NCI-H1105 (cell line): ENCODE measurements at places on chromosomes 7 and 10.

DNA sequence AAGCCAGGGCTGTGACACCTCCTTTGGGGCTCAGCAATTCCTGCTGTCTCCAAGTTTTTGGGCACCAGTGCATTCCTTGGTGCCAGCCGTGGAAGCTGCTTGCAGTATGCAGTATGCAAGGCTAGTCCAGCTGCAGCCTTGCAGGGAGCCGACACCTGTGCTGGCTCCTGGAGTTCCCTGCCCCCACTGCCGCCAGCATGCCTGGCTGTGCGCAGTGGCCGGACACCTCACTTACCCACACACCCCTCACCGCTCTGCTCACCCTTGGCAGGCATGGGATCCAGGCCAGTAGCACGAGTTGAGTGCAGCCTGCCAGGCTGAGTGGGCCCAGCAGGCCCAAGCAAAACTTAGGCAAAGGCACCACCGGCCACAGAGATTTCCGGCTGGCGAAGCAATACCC lies 77.4 kb downstream of the SAMD9 start:
- no peak for DNase-seq

DNA sequence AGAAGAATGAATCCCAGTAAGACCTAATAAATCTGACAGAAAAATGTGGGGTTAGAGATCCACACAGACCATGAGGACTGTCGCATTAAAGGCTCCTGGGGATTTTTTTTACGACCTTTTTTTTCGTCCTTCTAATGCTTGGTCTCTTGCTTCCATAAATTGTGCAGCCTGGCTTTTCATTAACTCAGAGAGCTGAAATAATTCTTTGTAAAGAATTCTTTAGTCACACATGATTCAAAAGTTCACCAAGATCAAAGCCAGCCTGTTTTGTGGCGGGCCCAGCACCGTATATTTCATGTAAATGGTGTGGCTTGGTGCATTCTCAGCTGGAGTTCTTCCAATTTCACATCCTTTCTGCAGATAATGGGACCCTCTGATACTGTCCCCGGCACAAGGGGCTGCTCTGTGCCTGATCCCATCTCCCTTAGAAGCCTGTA lies 206.6 kb upstream of the BMPER start:
- no peak for DNase-seq

GRCh38 chr10:42654419-42654818 lies 16.0 kb upstream of the ZNF33B start:
- no peak for DNase-seq

GRCh38 chr10:62467527-62467926 lies 93.4 kb downstream of the ZNF365 start:
- DNase-seq, result no peak

DNA sequence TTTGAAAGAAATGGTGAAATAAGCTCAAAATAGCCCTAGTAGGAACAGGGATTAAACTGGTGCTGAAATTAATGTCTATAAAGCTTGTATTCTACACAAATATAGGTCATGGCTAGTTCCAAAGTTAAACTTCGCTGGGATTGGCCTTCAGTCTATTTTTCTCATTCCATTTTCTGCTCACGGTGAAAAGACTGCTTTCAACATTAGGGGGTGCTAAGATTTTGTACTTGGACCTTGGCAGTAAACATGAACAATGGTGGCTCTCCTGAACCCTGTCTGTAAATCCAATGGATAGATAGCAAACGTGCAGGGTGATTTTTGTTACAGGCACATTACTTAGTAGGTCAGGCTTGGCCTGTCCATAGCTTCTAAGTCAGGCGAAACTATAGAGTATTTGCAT lies 36.0 kb upstream of the RSU1 start:
- DNase-seq, result no peak
